Sigmoid colon (tissue), 7 donors: ENCODE measurements at places on chromosomes 7 and 10. TPM values are rescaled to one million over a fixed set of nuclear protein-coding genes. Genes with fewer than 3 reads are reported as not detected.

DNA sequence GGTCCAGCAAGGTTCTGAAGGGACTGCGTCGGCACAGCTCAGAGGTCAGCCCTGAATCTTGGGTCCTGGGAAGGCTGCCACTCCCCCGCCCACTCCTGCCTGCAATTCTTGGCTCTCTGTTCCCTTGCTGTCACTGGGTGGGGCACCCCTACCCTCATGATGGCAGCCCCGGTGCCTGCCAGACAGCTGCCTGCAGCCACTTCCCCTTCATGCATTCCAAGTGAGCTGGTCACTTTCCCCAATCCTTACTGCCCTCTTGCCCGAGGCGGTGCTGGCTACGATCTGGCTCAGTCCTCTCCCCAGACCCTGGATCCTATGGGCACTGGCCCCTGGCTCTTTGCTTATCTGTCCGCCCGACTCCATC lies 14.2 kb downstream of the MYL10 start:
- no peak for DNase-seq

DNA sequence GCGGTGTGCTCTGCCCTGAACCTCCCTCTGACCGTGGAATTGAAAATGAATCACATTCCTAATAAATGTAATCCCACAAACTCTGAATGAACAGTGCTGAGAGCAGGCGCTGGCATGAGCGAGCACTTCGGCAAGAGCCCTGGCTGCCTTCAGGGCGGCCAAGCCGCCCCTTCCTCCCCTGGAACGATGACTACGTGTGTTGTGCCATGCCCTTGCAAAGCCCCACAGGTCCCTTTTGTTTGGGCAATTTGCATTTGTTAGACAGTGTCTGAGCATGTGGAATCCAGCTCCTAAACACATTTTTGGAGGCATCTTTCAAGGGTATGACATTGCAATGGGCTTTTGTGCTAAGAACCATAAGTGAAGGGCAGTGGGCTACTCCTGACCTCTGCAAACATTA lies 95.6 kb upstream of the MKI67 start:
- no peak for DNase-seq

- peak; percentile 84 for DNase-seq
These were observed 2.0 kb downstream of the FLNC start for GRCh38 chr7:128831994-128832879.

GRCh38 chr10:78563314-78563713 lies 505.5 kb upstream of the ZMIZ1 start:
- DNase-seq = no peak

DNA sequence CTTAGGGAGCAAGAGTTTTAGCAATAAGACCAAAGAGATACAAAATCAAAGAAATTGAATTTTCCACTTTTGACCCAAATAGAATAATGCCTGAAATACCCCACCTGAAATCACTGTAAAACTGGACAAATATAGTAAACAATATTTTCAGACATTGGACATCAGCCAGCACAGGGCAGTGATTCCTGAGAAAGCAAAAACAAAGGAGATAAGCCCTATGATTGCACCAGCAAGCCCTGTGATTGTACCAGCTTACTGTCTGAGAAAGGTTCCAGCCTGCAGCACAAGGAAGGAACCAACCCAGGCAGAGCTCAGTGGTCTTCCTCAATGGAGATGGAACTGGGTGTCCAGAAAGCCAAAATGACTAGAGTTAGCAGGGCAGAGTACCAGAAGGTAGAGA lies 10.3 kb downstream of the TMEM106B start:
- DNase-seq = no peak

DNA sequence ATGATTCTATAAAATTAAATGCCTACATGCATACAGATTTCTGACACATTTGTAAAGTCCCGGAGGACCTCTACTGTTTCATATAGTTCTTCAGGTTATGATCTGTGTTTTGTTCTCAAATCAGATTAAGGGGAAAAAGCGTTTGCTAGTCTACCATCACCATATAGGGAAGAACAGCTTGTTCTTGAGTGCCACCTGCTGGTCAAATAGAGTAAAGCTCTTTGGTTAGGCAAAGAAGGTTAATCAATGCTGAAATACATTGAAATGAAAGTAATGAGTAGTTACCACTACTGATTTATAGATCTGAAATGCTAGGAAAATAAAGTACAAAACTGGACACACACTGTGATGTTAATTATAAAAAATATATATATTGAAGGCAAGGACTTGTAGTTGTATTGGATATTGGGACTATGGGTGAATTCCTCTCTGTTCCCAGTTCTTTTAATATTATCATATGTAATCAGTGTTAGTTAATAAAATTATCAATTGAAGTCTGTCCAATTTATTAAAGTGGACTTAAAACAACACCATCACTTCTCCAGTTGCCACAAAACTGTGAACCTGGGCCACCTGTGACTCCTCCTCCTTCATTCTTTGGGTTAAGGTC lies 72.6 kb upstream of the PDLIM1 start:
- DNase-seq = no peak

DNA sequence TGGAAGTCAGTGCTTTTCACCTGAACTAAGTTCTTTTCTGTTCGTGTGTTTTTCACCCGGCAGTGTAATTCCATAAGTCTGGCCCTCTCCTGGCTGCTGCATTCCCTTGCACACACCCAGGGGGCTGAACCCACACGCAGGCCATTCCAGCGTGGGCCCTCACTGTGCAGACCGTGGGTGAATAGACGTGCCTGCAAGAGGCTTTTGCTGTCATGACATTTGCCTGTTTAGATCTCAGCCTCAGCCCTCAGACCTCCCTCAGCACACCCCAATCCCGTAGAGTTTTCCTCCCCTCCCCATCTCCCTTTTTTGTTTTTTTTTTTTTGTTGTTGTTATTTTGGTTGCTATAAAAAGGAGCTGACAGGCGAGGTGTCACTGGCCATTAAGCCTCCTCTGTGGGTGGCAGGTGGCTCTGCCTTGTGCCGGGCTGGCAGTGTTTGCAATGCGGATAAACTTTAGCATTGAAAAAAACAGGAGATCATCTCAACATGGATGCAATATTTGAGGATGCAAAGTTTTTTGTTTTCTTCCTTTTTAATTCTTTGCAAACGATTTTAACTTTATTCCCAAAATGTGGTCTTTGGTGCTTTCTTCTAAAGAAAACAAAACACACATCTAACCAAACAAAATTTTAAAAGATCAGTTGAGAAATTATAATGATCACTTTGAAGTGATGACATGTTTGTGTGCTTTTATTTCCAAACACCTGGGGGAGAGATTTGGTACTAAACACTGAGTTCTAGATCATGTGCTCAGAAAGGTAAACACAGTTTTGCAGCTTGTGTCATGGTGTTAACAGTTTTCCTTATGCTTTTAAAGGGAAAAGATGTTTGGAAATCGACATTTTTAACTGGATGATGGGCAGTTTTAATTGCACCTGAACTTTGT lies 58.8 kb downstream of the WDR37 start:
- no peak for DNase-seq

CUX1 gene
- polyA plus RNA-seq = 47.2 TPM

MACC1 gene
- polyA plus RNA-seq = 1.4 TPM

- DNase-seq = peak; percentile 46
These were observed 26.9 kb downstream of the IL2RA start for GRCh38 chr10:6035101-6035834.

DNA sequence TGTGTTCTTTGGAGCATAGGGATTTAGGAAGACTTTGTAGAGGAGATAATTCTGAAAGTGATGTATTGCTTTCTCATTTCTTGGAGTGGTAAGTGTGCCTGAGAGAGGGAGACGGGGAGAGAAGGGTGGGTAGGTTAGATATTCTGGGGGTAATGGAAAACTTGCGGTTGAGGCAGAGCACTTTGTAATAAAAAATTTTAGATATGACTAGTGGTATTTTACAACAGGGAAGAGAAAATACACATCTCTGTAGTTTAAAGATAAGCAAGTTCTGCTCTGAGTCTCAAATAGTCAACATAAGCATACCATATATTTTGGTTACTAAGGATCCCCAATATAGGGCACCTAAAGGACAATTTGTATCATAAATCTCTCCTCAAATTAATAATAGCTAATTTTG lies 6.6 kb downstream of the VPS50 start:
- DNase-seq = no peak

- DNase-seq = no peak
These were observed 1.6 kb upstream of the CDK13 start for GRCh38 chr7:39948375-39948955.

SUV39H2 gene
- polyA plus RNA-seq = 6.0 TPM

DNA sequence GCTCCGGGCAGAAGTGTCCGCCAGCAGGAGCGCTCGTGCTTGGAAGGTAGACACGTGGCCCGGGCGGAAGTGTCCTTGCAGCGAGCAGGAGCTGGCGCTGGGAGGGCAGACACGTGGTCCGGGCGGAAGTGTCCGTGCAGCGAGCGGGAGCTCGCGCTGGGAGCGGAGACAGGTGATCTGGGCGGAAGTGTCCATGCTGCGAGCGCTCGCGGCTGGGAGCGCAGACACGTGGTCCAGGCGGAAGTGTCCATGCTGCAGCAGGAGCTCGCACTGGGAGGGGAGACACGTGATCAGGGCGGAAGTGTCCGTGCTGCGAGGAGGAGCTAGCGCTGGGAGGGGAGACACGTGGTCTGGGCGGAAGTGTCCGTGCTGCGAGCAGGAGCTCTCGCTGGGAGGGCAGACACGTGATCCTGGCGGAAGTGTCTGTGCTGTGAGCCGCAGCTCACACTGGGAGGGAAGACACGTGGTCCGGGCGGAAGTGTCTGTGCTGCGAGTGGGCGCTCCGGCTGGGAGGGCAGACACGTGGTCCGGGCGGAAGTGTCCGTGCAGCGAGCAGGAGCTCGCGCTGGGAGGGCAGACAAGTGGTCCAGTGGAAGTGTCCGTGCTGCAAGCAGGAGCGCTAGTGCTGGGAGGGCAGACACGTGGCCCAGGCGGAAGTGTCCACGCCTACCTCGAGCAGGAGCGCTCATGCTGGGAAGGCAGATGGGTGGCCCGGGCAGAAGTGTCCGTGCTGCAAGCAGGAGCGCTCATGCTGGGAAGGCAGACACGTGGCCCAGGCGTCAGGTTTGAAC lies 41.1 kb upstream of the PRKAR1B start:
- no peak for DNase-seq

- DNase-seq = no peak
These were observed 83.1 kb upstream of the A1CF start for GRCh38 chr10:50968386-50969091.

DNA sequence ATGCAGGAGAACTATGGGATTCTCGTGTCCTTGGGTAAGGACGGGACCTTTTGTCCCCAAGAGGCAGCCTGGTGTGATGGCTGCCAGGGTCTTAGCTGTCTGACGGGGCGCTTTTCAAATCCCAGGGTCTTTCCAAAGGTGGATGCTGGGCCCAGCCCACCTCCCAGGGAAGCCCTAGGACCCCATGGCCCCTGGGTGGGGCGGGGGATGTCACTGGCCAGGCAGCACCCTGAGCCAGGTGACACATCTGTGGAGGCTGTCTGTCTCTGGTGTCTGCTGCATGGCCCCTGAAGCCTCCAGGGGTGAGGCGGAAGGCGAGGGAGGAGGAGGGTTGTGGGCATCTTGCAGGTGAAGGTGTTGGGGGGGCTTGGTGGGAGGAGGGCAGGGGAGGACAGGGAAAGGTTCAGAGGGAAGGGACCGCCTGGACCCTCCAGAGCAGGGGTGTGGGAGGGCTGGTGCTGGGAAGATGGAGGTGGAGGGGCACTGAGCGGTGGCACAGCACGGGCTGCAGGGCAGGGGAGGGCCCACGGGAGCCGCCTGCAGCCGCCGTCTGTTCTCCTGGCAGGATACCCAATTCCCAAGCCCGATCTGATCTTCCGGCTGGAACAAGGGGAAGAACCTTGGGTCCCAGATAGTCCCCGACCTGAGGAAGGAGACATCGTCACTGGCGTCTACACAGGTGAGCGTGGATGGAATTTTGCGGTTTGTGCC lies 7.0 kb downstream of the ZNF316 start:
- no peak for DNase-seq

GRCh38 chr7:159068488-159068811 lies 76.2 kb downstream of the VIPR2 start:
- peak; percentile 92 for DNase-seq

SLC39A12 gene
- polyA plus RNA-seq = not detected

- DNase-seq = no peak
These were observed 158.2 kb downstream of the RNLS start for GRCh38 chr10:88424881-88425280.

- peak; percentile 67 for DNase-seq
These were observed 1.7 kb downstream of the SH3PXD2A start for GRCh38 chr10:103853428-103854264.

DNA sequence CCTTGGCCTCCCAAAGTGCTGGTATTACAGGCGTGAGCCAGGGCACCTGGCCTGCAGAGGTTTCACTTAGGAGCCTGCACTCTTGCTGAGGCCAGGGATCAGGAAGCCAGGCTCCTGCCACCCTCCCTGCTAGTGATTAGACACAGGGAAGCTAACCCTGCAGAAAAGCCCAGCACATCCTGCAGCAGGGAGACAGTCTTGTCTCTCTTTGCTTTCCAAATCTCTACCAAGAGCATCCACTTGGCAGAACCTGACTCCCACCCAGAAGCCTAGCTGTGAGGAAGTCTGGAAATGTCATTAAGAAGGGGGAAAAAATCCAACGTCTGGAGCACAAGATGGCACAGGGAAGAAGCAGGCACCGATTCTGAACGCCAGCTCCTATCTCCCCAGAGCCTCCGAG lies 8.0 kb upstream of the FAM171A1 start:
- no peak for DNase-seq

- no peak for DNase-seq
These were observed 32.6 kb downstream of the PIP4K2A start for GRCh38 chr10:22681783-22682183.

TMUB1 gene
- polyA plus RNA-seq = 74.6 TPM

DNA sequence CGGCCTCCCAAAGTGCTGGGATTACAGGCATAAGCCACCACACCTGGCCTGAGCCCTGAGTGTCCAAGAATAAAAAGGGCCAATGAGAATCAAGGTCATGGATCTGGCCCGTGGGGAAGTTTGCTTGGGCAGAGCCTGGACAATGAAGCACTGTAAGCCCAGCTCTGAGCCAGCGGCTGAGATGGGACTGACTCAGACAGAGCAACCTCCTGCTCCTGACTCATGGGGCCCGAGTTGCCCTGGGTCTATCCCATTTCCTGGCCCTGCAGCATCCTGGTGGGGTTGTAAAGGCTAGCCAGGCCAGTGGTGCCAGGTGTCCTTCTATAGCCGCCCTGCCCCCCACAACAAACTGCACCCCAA lies 5.2 kb upstream of the MYH16 start:
- no peak for DNase-seq

GRCh38 chr10:7626283-7626682 lies 40.5 kb downstream of the ITIH5 start:
- no peak for DNase-seq

GRCh38 chr10:25487266-25487665 lies 312.5 kb downstream of the GPR158 start:
- no peak for DNase-seq

DNA sequence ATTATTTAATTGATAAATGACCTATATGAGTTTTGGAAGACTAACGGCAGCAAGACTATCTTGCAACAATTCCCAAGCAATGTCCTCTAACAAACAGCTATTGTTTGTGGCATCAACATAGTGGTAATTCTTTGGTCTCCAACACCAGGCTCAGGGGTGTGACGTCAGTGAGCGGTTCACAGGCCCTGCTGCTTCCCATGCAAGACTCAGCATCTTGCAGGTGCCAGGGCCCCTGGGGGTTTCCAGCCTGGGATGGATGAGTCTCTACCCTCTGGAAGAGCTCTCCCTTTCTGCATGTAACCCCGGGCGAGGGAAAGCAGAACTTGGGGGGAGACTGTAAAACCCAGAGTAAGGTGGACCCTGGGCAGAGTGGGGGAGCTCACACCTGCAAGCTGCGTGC lies 164.7 kb downstream of the ACTR3B start:
- no peak for DNase-seq
